ENCODE measurements at places on chromosomes 12 and 14. TPM values are rescaled to one million over a fixed set of nuclear protein-coding genes. Genes with fewer than 3 reads are reported as not detected.
A peak's percentile ranks its signal among the peaks of the same experiment; 100 is the strongest.

GRCh38 chr12:114954511-114955055, 270.6 kb upstream of the TBX3 start:
- no peak for DNase-seq

DNA sequence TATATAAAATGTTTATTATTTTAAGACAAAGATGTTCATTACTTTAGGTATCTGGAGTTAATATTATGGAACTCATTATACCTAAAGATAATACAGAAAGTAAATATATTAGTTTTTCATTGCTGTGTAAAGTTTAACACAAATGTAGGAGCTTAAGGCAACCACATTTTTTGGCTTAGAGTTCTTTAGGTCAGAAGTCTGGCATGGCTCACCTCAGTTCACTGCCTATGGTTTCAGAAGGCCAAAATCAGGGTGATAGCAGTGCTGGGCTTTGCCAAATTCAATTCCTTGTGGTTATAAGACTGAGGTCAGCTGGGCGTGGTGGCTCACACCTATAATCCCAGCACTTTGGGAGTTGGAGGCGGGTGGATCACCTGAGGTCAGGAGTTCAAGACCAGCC, 35.5 kb upstream of the PRPF39 start:
- DNase-seq, result no peak

- no peak for DNase-seq
Measured at GRCh38 chr12:60227916-60228315, 632.1 kb downstream of the SLC16A7 start.

- no peak for DNase-seq
Measured at GRCh38 chr14:105071326-105071725, 6.1 kb upstream of the GPR132 start.

GRCh38 chr12:26938701-26939062, 412 bp downstream of the FGFR1OP2 start:
- no peak for DNase-seq

- DNase-seq, result no peak
Measured at GRCh38 chr12:7864601-7865150, 8.0 kb downstream of the SLC2A14 start.

GRCh38 chr14:74980731-74981461, 21.8 kb upstream of the EIF2B2 start:
- DNase-seq, result no peak

- DNase-seq, result peak; percentile 21
Measured at GRCh38 chr14:82420871-82421270, 887.2 kb upstream of the SEL1L start.

- no peak for DNase-seq
Measured at GRCh38 chr14:35333797-35334743, 41.9 kb downstream of the PSMA6 start.

- DNase-seq, result peak; percentile 50
Measured at GRCh38 chr12:119115296-119115905, 63.3 kb upstream of the HSPB8 start.

DNA sequence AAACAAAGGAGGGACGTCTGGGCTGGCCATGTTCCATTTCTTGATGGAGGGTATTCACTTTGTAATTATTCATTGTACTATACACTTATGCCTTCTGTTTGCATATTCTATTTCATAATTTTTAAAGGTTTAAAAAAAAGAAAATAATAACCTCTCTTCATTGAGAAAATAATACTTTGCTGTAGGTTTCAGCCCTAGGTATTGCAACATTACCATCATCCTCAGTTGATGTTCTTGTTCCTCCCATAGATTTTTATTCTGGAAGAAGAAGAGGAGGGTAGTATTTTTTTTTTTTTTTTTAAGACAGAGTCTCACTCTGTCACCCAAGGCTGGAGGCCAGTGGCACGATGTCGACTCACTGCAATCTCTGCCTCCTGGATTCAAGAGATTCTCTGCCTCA, 54.7 kb downstream of the PHLDA1 start:
- DNase-seq, result no peak

DNA sequence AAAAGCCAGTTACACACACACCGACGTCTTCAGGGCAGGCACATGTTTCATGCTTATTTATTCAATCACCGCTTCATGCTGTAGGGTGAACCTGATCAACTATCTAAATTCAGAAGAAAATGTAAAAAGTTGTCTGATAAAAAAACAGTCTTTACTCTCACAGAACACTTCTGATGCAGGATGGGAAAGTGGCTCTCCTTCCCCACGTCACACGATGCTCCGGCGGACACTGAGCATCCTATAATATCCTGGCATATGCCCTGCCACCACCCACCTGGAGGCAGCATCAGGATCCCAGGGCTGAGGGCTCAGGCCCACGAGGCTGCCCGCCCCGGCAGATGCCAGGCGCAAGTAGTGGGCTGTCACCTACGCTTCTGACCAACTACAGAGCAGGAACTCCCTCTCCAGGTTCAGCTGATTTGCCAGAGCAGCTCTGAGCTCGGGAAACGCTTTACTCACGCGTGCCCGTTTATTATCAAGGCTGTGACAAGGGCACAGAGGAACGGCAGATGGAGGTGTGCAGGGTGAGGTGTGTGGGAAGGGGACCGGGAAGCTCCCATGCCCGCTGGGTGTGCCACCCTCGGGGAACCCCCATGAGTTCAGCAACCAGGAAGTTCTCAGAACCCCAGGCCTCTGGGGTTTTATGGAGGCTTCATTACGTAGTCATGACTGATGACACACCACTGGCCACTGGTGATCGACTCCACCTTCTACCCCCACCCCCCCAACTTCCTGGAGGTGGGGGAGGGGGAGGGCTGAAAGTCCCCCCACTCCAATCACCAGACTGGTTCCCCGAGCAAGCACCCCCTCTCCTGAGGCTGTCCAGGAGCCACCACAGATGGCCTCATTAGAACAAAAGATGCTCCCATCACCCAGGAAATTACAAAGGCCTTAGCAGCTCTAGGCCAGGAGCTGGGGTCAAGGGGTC, 32.1 kb downstream of the SLC15A4 start:
- no peak for DNase-seq

GRCh38 chr14:25868521-25869314, 729.1 kb downstream of the NOVA1 start:
- DNase-seq, result no peak

DNA sequence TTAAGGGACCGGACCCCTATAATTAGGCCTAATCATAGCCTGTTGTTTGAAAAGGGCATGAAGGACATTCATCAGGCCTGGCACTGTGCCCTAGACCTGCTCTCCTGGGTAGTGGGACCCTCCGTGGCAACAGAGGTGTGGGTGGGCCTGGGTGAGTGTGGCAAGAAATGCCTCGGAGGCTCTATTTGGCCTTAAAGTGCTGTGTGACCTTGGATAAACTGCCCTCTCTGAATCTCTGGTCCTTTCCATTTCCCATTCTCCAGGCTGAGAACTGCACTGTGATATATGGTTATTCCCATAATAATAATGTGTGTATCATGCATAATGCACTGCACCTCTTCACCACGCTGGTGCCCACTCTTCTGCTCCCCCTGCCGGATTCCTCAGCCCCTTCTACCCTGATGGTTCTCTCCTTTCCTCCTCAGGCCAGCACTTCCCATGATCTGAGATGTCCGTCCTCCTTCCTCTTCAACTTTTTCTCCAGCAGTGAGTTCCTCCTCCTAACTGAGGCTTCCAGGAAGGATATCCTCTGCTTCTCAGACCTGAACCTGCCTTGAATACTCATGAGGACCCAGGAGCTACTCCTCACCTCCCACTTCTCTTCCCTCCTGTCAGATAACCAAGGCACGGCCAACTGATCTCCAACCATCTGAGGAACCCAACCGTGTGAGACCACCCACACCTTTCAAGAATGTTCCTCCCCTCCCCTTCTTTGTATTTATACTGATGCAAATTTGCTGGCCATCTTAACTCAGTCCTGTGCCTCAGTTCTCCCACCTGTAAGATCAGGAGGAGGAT, 111.0 kb upstream of the PZP start:
- no peak for DNase-seq

DNA sequence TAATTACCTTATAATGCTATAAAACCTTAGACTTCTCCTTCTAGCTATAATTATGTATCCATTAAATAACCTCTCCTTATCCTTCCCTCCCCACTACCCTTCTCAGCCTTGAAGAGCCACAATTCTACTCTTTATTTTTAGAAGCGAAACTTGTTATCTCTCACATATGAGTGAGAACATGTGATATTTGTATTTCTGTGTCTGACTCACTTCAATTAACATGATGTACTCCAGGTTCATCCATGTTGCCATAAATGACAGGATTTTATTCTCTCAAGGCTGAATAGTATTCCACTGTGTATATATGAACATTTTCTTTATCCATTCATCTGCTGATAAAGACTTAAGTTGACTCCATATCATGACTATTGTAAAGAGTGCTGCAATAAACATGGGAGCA, 485.6 kb downstream of the FLRT2 start:
- DNase-seq, result no peak

- DNase-seq, result no peak
Measured at GRCh38 chr14:87952307-87953094, 40.5 kb downstream of the GALC start.

- no peak for DNase-seq
Measured at GRCh38 chr14:21059842-21060613, 2.4 kb downstream of the RNASE8 start.

DNA sequence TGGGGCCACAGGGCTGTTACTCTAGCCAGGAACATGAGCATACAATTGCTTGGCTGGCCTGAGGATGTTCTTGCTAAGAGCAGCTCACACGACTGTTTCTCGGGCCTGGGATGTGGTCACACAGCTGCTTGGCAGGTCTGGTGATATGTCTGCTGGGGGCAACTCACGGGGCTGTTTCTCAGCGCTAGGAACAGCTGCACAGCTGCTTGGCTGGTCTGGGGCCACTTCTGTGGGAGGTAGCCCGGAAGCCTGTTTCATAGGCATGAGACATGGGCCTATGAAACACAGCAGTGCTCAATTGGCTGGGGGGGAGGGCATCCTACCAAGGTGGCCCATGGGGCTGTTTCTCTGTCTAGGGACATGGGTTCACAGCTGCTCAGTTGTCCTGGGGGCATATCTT, 73.4 kb upstream of the DDHD1 start:
- no peak for DNase-seq

- no peak for DNase-seq
Measured at GRCh38 chr12:116977465-116978380, 67.0 kb downstream of the FBXW8 start.

DNA sequence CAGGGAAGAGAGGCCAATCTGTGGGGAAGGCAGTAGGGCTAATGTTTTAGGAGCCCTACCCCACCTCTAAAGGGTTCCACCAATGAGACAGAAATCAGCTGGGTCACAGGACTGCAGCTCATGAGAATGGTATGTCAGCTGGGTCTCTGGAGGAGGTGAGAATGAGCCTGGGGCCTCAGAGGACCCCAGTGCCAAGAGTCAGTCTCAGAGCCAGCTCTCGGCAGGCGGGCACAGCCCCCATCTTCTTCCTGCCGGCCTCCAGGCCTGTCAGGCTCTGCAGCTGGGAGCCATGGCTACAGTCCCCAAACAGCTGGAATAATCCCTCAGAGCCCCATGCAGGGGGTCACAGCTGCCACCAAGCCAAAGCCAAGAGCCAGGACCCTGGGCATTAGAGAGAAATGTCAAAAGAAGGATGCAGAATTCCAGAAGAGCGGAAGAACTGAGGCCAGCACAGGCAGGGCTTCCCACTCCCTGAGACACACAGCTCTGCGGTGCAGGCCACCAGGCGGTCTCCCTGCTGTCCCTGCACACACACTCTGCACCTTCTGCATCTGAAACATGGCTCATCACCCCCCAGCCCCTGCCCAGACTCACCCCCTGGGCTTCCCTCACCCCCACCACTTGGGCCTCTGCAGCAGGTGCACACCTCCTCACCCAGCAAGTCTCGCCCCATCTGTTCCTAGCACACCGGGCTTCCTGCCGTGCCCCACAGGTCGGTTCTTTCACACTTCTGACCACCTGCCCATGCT, 26.0 kb downstream of the ITPK1 start:
- DNase-seq, result no peak

The C12orf75 gene
- 112 TPM for total RNA-seq

The AMDHD1 gene
- total RNA-seq, result 4.0 TPM

The PIWIL1 gene
- 71.7 TPM for total RNA-seq

The OR6C70 gene
- total RNA-seq, result not detected

The ASB8 gene
- total RNA-seq, result 34.7 TPM

The NEUROD4 gene
- not detected for total RNA-seq

The HSPB8 gene
- total RNA-seq, result 29.7 TPM

The DENND5B gene
- 62.3 TPM for total RNA-seq

The CBLN3 gene
- total RNA-seq, result 13.5 TPM
